ENCODE measurements at places on chromosomes 5 and 9.

DNA sequence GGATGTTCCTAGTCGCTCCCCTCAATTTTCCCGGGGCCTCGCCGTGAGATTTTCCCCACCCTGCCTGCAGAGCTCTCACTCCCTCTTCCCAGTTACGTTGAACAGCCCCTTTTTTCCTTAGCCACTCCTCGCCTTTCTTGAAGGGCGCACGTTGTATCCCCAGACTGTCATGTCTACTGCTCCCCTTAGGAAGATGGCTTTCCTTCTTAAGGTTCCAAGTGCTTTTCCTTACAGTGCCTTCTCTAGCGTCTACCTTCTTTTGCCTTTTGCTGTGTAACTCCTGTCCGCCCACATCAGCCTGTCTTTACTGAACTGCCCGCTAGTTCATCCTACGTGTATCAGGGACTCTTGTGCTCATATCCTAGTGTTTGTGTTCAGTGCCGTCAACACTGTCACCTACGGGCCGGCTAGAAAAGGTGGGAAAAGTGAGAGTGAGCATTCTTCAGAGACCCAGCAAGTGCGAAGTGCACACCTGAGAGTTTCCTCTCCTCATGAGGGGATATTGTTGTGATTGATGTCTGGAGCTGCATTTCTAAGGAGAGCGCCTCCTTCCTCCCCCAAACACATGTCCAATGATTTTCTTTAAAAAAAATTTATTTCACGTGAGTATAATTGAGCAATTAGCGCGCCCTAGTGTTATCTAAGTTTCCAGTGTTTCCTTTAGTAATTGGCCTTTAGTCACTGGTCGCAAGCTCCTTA is 764 bp downstream of the CAMLG start:
- DNase-seq = no peak

GRCh38 chr5:38535248-38535750 is 21.1 kb downstream of the LIFR start:
- DNase-seq = no peak

- DNase-seq = no peak
These were observed 132.1 kb upstream of the RUSC2 start for GRCh38 chr9:35357826-35358225.

- DNase-seq = no peak
These were observed 15.9 kb upstream of the TRIM14 start for GRCh38 chr9:98134702-98135557.

GRCh38 chr9:20264896-20265295 is 357.4 kb downstream of the MLLT3 start:
- no peak for DNase-seq

- no peak for DNase-seq
These were observed 338.7 kb upstream of the PDE4D start for GRCh38 chr5:60232036-60232795.

- DNase-seq = no peak
These were observed 122.3 kb downstream of the CMYA5 start for GRCh38 chr5:79811904-79812303.
